ENCODE measurements at places on chromosomes 4 and X.

DNA sequence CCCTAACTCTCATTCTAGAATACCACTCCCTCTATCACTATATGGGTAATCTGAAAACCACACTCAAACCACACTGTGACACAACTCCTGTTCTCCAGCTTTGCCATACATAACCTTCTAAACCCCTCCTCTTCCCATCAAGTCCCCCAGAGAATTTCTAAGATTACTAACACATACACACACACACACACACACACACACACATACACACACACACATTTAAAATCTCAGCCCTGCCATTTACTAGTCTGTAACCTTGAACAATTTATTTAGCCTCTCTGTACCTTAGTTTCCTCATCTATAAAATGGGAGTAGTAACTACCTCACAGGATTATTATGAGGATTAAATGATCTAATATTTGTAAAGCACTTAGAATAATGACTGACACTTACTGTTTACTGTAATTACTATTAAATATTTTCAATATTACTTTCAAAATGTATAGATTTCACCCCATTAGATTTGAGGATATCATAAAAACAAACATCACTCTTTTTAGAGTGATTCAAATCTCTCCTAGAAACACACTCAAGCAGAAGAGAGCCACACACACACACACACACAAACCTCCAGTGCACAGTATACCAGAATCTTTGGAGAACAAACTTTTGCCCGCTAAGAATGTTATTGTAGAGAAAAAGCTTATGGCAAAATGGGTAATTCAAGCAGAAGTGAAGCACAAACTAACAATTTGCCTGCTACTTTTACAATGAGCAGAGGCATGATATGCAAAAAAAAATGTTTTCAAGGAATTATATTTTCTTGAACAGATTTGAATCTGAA, 3.8 kb downstream of the ANKRD50 start:
- DNase-seq: no peak

GRCh38 chr4:111630705-111631104, 514.5 kb upstream of the FAM241A start:
- no peak for DNase-seq

DNA sequence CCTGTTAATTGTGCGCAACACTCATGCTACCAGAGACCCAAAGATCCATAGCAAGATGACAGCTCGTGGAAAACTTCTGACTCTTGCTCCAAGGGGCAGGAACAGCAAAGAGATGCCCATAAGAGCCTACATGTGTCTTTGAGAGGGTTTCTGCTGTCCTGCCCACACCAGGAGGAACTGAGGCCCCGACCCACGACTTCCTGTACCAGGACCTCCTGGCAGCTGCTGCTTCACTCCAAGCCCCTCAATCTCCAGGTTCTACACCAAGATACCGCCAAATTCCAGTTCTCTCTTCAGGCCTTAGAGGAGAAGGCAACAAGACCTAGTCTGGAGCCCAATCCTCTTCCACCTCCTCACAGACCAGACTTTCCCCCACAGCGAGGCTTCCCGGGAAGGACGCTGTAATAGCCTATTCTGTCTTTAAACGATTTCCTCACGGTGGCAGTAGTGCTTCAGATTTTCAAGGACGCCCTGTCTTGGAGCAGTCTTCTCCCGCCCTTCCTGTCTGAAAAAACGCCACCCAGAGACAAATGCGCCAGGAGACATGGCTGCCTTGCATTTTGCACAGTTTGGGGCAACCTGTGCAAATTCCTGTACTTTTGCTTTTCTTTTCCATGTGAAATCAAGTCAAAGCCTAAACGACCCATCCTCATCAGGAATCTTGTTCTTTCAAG, 230.2 kb upstream of the STK26 start:
- no peak for DNase-seq

DNA sequence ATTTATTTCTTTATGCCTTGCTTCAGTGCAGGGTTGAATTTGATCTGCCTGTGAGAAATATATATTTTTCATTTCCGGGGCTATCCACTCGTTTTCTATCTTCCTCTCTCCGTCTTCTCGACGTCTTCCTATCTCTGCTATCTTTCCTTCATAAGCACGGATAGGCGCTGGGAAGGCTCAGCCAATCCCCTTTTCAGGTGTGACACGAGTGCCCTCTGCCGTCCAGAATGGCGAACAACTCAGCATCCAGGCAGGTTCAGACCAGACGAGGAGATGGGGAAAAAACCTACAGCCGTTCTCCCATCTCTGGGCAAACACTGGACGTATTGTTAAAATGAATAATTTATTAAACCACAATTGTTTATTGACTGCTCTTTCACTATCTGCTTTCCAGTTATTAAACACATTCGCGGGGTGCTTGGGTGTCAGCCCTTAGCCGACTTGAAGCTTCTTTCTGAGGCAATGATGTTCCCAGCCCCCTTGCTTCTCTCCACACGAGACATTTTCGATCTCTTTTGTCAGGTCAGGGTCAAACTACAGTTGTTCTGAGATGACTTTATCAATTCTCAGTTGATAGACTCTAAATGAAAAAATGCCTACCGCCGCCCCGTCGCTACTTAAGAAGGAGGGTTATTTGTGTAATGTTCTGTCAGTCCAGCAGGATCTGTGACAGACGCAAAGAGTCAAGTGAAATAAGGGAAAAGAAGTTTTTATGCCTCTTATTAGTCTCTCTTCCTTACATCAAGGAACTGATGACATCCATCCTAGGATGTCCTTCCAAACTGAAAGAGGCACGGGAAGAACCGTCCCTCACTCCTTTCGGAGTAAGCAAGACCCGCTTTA, 96.3 kb upstream of the NOCT start:
- peak; percentile 28 for DNase-seq

DNA sequence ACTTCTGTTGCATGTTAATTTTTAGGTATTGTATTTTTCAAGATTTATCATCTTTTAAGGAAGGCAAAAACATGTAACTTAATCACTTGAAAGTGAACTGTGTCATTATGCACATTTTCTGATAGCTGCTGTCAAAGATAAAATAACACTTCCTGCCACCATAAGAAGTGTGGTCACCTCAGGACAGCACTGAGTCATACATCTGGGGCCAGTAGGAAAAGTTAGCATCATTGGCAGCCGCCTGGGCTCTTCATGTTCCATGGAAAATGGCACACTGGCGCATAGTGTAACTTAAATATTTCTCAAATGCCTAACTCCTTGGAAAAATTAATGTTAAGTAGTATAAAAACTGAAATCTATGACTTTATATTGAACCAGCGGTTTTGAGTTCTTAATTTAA, 24.2 kb downstream of the CNKSR2 start:
- DNase-seq: no peak

GRCh38 chr4:94634271-94634670, 123.5 kb upstream of the BMPR1B start:
- DNase-seq: no peak

DNA sequence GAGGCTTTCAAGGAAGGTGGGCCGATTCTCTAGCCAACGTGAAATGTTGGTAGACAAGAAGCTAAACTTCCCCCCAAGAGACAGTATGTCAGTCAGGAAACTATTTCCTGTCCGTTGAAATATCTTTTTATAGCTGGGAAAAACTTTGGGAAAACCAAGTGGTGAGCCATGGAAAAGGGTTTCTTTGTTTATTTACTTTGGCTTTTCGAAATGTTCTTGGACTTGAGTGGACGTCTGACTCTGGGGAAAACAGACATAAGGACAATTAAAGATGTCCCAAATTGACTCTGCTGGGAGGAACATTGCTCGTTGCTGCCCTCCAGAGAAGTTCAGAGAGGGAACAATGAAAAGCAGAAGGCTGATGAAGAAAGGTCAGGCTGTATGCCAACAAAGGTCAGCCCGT, 295.4 kb downstream of the RAPGEF2 start:
- DNase-seq: no peak

GRCh38 chr4:66565801-66566200, 895.5 kb upstream of the EPHA5 start:
- DNase-seq: no peak

- no peak for DNase-seq
Observed at GRCh38 chr4:7425124-7425523, 9.6 kb downstream of the PSAPL1 start.

- DNase-seq: no peak
Observed at GRCh38 chrX:123169247-123169901, 14.7 kb upstream of the GRIA3 start.

- DNase-seq: no peak
Observed at GRCh38 chrX:144616317-144616716, 631.0 kb upstream of the SPANXN1 start.

- DNase-seq: peak; percentile 56
Observed at GRCh38 chr4:2934077-2934812, 29.0 kb downstream of the NOP14 start.

GRCh38 chr4:113603911-113604310, 157.6 kb downstream of the CAMK2D start:
- no peak for DNase-seq

DNA sequence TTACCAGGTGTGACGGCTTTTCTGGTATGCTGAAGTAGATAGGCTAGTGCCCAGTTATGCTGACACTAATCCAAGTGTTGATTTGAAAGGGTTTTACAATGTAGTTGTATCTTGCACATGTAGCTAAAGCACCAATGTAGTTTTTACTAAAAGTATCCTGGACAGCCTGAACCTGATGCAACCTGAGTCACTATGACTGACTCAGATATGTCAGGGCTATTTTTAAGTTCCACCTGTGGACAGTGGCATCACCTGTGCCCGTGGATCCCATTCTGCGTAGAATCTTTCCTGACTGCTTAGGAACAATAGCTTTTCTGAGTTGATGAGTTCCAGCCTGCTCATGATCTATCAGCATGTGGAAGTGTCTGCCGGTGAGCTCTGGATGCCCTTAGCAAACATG, 58.1 kb downstream of the CCNG2 start:
- DNase-seq: no peak

GRCh38 chrX:152915541-152916241, 17.8 kb downstream of the ZNF185 start:
- no peak for DNase-seq

DNA sequence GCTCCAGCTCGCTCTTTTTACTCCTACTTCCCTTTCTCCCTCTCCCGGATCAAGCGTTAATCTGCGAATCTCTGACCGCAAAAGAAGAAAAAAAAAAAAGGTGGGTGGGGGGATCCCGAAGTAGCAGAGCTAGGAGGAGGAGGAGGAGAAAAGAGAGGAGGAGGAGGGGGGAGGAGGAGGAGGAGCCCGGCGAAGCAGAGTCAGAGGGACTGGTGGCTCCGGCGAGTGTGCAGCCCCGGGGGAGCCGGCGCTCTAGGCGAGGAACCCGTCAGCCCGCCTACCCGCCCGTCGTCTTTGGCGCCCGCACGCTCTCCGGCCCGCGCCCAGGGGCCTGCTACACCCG, at the start of gene NHSL2:
NHSL2 (plus strand) TSS at position 203 of the 343 bp plus-strand sequence.
- no peak for DNase-seq

All from CD4-positive, alpha-beta T cell treated with Interleukin-17A for 1 hour (primary cell).